ENCODE measurements at places on chromosomes 3 and 15. TPM values are rescaled to one million over a fixed set of nuclear protein-coding genes. Genes with fewer than 3 reads are reported as not detected.

The SPINT1 gene
- total RNA-seq: 114 TPM

DNA sequence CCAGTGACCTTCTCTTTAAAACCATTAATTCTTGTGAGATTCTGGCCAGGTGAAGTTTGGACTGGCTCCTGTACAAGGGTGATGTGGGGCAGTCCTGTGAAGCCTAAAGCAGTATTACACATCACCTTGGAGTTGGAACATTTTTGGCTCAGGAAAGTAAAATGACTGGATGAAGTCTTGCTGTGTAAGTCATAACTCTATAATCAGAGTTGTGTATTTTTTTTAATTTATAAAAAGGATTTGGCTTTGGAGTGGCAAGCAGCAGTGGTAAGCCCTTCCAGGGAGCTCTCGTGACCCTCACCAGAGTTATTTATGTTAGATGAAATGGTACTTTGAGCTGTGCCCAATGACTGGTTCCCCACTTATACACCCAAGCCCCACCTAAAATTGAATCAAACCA lies 331.2 kb upstream of the DCBLD2 start:
- no peak for DNase-seq
- H3K4me1 ChIP-seq: no peaks in the 10 kb centered on the region
- no peak overlapping the region for H3K27ac ChIP-seq
- no peak overlapping the region for H3K4me3 ChIP-seq
- no peaks in the 10 kb centered on the region for H3K27me3 ChIP-seq
- H3K36me3 ChIP-seq: no peaks in the 10 kb centered on the region

The SRGAP3 gene
- total RNA-seq: 24.3 TPM

The SEMA3F gene
- total RNA-seq: 39.9 TPM

- no peaks in the 10 kb centered on the region for H3K27me3 ChIP-seq
- peaks cover 63% of the 10 kb centered on the region for H3K36me3 ChIP-seq
- no peak overlapping the region for H3K4me3 ChIP-seq
- no peak for DNase-seq
- H3K4me1 ChIP-seq: no peaks in the 10 kb centered on the region
- no peak overlapping the region for H3K27ac ChIP-seq
Measured at GRCh38 chr3:128064962-128065361, 12.7 kb downstream of the SEC61A1 start.

- no peak overlapping the region for H3K27ac ChIP-seq
- no peaks in the 10 kb centered on the region for H3K4me1 ChIP-seq
- no peak for DNase-seq
- no peaks in the 10 kb centered on the region for H3K36me3 ChIP-seq
- H3K27me3 ChIP-seq: no peaks in the 10 kb centered on the region
- no peak overlapping the region for H3K4me3 ChIP-seq
Measured at GRCh38 chr3:49244581-49245205, 32.3 kb downstream of the C3orf62 start.

The CSK gene
- 58.8 TPM for total RNA-seq

DNA sequence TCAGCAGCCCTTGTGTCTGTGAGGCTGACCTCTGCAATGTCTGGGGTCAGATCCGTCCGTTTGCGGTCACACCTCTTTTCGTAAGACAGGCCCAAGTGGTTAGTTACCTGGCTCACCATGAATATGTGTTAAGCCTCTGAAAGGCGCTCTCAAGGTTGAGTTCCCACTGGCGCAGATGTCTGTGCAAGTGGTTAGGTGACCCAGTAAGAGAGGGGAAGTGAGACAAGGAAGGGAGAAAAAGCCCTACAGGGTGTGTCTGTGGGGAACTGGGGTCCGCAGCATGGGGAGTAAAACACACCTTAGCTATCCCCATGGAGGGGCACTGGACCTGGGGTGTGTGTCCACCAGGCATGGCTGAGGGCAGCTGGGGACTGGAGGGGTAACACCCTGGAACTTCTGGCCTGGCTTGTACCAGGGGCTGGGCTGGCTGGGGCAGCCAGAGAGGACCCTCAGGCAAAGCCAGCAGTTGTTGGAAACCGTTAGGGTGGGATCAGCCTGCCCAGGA lies 391.6 kb upstream of the PROK2 start:
- no peaks in the 10 kb centered on the region for H3K36me3 ChIP-seq
- H3K27me3 ChIP-seq: no peaks in the 10 kb centered on the region
- H3K4me1 ChIP-seq: no peaks in the 10 kb centered on the region
- H3K27ac ChIP-seq: no peak overlapping the region
- no peak overlapping the region for H3K4me3 ChIP-seq
- no peak for DNase-seq

- no peaks in the 10 kb centered on the region for H3K36me3 ChIP-seq
- no peak for DNase-seq
- no peak overlapping the region for H3K27ac ChIP-seq
- H3K4me3 ChIP-seq: no peak overlapping the region
Measured at GRCh38 chr15:48001393-48002039, 119.3 kb upstream of the SLC24A5 start.
